Esophagus squamous epithelium (tissue), 5 donors: ENCODE measurements at places on chromosomes 7 and 10.

DNA sequence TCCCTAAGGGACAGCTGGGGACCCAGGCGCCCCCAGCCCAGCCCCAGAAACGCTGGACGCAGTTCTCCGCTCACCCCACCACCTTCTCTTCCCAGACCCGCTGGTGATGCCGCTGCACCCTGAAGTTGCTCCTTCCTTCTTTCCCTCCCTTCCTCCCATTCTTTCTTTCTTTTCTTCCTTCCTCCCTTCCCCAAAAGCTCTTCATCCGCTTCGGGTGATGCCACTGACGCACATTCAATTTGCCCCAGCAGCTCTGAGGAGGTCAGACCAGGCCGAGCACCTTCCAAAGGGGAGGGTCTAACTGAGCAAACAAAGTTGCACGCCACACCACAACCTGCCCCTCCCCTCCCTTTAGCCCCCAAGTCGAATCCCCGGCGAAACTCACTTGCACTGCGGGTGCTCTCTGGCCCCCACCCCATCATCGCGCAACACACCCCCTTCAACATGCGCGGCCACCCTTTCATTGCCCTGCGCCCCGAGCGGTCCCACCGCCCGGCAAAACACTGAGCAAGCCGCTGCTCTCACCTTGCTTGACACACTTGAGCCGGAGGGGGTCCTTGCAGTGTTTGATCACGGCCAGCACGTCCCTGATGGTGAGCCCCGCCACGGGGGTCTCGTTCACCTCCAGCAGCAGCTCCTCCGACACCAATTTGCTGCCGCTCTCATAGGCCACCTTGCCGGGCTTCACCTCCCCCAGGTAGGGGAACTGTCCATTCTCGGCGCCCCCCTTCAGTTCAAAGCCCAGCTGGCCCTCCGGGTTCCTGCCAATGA, 787 bp downstream of the MAGI2 start:
- H3K4me3 ChIP-seq = peak overlapping the region; percentile 71
- peak overlapping the region; percentile 94 for H3K27ac ChIP-seq
- DNase-seq = no peak
- H3K27me3 ChIP-seq = no peaks in the 10 kb centered on the region
- H3K36me3 ChIP-seq = no peaks in the 10 kb centered on the region

- H3K27me3 ChIP-seq = no peaks in the 10 kb centered on the region
- H3K4me3 ChIP-seq = no peak overlapping the region
- DNase-seq = no peak
- peaks cover 5% of the 10 kb centered on the region for H3K4me1 ChIP-seq
- H3K27ac ChIP-seq = no peak overlapping the region
- no peaks in the 10 kb centered on the region for H3K36me3 ChIP-seq
Measured at GRCh38 chr7:64555046-64555445, 7.8 kb downstream of the ZNF680 start.

DNA sequence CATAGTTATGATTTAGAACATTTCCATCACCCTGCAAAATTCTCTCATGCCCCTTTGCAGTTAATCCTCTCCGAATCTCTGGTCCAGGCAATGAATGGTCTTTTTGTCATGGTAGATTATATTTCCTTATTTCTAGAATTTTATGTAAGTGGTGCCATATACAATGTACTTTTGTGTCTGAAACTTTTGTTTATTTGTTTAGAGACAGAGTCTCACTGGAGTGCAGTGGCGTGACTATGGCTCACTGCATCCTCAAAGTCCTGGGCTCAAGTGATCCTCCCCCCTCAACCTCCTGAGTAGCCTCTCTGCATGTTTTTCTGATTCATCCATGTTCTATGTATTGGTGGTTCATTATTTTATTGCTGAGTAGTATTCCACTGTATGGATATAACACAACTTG, 23.2 kb upstream of the PDK4 start:
- H3K4me1 ChIP-seq = no peaks in the 10 kb centered on the region
- no peak for DNase-seq
- H3K27me3 ChIP-seq = no peaks in the 10 kb centered on the region
- H3K27ac ChIP-seq = no peak overlapping the region
- no peak overlapping the region for H3K4me3 ChIP-seq
- no peaks in the 10 kb centered on the region for H3K36me3 ChIP-seq

DNA sequence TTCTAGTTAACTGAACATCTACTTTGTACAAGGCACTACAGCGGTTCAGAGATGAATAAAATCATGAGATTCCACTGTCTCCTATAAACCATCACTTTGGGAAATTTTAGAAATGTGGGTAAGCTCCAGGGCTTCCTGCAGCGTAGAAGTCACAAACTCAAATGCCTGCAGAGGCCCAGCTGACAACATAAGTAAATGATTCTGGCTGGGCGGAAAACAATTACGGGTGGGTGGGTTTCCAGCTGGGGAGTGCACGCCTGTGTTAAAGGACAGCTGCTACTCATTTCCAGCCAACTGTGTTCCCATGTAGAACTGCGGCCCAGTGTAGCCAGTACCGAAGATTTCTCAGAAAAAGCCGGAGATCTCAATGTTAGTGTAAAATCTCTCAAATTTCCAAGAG, 69.5 kb upstream of the ATRNL1 start:
- no peak overlapping the region for H3K27ac ChIP-seq
- H3K4me3 ChIP-seq = no peak overlapping the region

DNA sequence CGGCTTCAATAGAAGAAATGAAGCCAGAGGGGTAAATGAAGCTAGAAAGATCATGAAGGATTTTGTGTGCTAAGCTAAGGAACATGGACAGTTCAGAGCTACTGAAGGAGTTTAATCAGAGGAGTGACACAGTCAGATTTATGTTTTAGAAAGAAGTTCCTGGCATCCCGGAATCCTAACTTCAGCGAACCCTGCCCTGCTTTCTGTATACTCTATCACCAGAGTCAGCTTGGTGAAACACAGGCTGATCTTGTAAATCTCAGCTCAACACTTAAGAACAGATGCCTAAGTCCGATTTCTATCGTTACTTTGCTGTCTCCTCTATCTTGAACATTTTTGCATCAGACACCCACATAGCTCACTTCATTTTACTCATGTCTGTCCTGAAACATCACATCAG, 9.1 kb downstream of the AHR start:
- H3K27me3 ChIP-seq = no peaks in the 10 kb centered on the region
- no peaks in the 10 kb centered on the region for H3K36me3 ChIP-seq
- no peak for DNase-seq
- H3K4me3 ChIP-seq = no peak overlapping the region
